CD8-positive, alpha-beta T cell (primary cell): ENCODE measurements at places on chromosomes 3 and 15. TPM values are rescaled to one million over a fixed set of nuclear protein-coding genes. Genes with fewer than 3 reads are reported as not detected.

The CPA3 gene
- total RNA-seq, result not detected

GRCh38 chr3:108471426-108471825 lies 39.0 kb downstream of the MYH15 start:
- DNase-seq, result no peak

- no peak for DNase-seq
Observed at GRCh38 chr15:36901012-36901411, 199.3 kb downstream of the MEIS2 start.

DNA sequence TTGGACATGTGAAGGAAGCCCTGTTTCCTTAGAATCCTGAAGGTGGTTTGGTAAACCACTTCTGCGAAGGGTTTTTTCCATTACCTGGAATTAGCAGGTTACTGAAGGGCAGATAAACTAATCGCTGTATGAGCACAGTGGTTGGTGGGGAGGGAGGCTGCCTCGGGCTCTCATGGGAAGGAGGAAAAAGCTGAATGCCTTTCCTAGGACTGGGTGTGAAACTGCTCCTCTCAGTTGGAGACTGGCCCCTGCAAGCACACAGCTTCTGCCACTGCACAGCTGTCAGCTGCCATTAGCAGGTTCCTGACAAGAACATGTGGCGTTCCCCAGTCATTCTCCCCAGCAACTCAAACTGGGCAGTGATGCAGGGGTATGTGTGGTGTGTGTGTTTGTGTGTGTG lies 376.3 kb downstream of the GAP43 start:
- no peak for DNase-seq

- no peak for DNase-seq
Observed at GRCh38 chr3:34882764-34883163, 756.6 kb upstream of the ARPP21 start.

GRCh38 chr3:48155122-48155521 lies 33.1 kb downstream of the CDC25A start:
- DNase-seq, result no peak

GRCh38 chr3:37967260-37967881 lies 23.2 kb upstream of the VILL start:
- peak; percentile 57 for DNase-seq

DNA sequence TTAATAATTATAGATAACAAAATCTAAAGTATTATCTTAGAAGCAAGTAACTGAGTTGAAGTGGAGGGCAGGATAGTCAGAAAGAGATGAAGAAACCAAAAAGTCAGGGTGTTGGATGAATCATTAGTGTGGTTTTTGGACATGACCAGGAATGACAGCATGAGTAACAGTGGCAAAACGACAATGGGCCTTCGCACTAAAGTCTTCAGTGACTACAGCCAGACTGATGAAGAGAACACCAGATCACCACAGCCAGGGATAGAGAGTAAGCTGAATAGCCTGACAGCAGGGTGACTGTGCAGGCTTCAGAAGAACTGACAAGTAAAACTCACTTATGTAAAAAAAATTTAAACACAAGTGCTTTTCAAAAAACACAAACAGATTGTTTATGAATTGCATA lies 96.0 kb upstream of the MELTF start:
- no peak for DNase-seq

- DNase-seq, result no peak
Observed at GRCh38 chr15:89758981-89759380, 7.9 kb upstream of the MESP1 start.

GRCh38 chr3:106381939-106382335 lies 513.1 kb upstream of the CBLB start:
- DNase-seq, result no peak

DNA sequence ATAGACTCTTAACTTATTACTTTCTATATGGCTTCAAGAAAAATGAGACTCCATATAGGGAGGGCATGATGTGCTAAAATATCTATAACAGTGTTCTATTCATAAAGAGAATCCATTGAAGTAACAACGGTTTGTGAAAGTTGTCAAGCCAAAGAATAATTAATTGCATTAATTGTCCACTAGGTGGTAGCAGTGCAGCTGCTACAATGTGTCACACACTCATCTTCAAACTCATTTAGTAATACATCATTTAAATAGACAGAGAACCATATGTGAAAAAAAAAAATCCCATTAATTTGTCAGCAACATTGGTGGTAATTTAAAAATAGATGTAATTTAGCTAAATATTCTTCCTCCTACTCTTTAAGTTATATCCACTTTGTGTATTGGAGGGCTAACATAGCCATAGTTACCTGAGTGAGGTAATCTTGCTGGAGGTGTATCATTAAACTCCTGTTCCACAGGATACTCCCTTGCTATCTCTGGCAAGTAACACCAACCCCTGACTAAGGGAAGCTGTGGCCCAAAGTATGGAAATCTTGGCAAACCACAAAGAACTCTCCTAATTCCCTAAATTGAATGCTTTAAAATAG lies 3.7 kb upstream of the CPA3 start:
- DNase-seq, result peak; percentile 45

The PAQR9 gene
- total RNA-seq, result not detected

The THOC7 gene
- total RNA-seq, result 23.0 TPM

The C3orf85 gene
- not detected for total RNA-seq

DNA sequence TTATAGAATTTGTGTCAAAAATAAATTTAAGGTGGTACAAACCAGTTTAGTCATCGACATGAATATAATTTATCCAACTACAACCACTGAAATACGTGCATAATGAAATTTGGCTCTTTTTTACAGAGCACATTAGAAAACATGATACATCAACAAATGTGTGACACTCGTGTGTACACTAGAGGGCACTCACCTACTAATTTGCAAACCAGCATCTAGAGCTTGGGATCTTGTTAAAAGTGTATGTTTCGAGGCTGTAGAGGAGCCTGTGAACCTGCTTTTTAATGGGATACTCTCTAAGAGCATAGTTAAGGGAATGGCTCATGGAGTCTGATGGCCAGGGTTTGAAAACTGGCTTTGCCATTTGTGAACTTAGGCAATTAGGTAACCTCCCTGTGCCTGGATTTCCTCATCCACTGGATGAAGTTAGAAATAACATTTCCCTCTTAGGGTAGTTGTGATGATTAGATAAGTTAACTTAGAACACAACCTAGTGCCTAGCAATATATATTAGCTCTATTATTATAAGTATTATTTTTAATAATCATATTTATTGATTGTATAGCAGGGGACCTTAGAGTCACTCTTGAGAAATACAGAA lies 8.8 kb upstream of the CPOX start:
- no peak for DNase-seq

GRCh38 chr15:33154351-33155166 lies 40.0 kb downstream of the FMN1 start:
- no peak for DNase-seq

GRCh38 chr3:73789825-73790444 lies 165.2 kb upstream of the PDZRN3 start:
- DNase-seq, result no peak

- no peak for DNase-seq
Observed at GRCh38 chr15:67033012-67033411, 32.4 kb upstream of the SMAD3 start.

DNA sequence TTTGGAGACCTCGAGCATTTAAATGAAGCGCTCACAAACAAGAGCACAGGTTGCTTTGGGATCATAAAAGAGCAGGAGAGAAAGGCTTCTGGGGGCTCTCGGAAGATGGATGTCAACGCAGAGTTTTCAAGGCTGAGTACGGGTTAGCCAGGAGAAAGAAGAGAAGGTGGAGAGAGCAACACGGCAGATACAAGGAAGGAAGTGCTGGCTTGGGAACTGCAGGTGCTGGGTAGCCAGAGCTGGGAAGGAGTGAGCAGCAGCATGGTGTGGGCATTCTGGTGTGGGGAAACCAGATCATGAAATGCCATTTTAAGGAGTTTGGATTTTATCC lies 580 bp upstream of the RUBCN start:
- no peak for DNase-seq

GRCh38 chr15:69535998-69536397 lies 83.4 kb downstream of the RPLP1 start:
- DNase-seq, result no peak

DNA sequence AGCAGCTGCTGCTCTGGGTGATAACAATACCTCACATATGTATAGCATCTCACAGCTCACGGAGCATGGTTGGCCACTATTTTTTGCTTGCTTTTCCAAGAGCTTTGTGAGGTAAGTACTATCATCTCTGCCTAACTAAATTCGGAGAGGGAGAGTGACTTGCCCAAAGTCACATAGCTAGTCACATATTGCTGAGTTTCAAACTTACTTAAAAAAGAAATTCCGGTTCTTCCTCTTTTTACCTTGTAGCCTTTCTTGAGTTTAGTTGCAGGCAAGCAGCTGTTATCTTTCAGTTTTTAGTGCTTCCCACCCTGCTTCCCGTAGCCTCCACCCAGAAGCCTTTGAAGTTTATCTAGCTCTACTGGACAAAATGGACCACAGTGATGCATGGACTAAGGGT lies 309.2 kb downstream of the PDCD6IP start:
- DNase-seq, result no peak

The MOBP gene
- total RNA-seq, result not detected

DNA sequence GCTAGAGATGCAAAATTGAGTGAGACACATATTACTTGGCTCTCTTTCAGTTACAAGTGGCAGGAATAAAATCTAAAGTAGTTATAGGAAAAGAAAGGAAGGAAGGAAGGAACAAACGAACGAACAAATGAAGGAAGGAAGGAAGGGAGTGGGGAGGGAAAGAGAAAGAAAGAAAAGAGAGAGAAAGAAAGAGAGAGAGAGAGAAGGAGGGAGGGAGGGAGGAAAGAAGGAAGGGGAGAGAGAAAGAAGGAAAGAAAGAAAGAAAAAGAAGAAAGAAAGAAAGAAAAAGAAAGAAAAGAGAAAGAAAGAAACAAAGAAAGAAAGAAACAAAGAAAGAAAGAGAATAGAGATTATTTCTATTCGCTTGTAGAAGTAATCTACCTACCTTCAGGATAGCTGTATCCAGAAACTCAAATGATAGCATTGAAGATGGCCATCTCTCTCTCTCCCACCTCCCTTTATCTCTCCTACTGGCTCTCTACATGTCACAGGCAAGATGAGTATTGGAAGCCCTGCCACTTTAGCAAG lies 229.7 kb upstream of the TLE3 start:
- no peak for DNase-seq

The POPDC2 gene
- 2.1 TPM for total RNA-seq

The LIPC gene
- total RNA-seq, result 1.5 TPM

GRCh38 chr15:39413558-39413957 lies 167.3 kb upstream of the THBS1 start:
- peak; percentile 16 for DNase-seq

The LRRC31 gene
- total RNA-seq, result not detected

GRCh38 chr3:133301731-133302130 lies 98.1 kb upstream of the BFSP2 start:
- no peak for DNase-seq

DNA sequence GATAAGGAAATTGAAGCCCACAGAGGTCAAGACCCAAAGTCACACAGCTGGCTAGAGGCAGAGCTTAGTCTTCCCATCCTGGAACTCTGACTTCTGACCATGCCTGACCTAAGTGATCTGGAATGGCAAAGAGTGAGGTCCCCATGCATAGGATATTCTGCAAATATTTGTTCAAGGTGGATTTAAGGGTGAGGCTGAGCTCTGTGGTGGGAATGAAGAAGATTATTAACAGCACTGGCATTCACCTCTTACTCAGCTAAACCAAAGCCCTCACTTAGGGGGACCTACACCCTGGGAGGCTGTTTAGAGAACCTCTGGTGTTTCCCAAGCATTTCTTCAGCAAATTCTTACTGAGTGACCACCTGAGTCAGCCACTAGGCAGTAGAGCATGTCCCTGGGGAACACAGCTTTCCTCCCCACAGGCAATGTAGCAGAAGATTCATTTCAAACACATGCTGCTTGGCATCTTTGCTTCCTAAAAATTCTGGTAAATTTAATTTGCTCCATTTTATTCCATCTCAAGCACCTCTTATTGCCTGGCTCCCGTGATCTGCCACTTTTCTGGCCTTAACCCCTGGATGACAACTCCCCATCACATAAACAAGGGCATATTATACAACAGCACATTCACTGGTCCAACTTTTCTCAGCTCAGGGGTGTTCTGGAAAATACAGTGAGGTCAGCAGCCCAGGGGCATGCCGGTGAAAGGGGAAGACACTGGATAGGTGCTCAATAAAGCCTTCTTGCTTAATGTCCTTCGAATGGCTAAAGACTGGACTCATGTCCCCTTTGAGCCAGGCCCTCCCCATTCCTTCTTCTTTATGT lies 176.0 kb downstream of the ABHD5 start:
- DNase-seq, result no peak

DNA sequence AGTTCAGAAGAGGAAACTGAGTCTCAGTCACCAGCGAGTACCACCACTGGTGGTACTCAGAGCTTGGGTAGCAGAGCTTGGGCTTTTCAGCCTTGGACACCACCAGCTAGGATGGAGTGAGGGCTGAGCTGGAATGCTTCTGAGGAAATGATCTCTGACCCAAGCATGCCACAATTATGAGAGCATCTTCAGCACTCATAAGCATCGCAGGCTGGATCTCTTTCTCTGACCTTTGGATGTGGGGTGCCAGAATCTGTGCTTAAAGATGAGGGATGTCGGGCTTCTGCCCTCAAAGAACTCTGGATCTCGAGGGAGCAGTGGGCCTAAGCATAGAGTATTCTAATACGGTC lies 36.4 kb downstream of the ZNF710 start:
- no peak for DNase-seq

GRCh38 chr3:123724306-123724705 lies 139.5 kb upstream of the HACD2 start:
- DNase-seq, result no peak

GRCh38 chr15:81301385-81301784 lies 22.6 kb downstream of the STARD5 start:
- no peak for DNase-seq

The ZKSCAN7 gene
- 1.6 TPM for total RNA-seq

The MYO5C gene
- 0.31 TPM for total RNA-seq

DNA sequence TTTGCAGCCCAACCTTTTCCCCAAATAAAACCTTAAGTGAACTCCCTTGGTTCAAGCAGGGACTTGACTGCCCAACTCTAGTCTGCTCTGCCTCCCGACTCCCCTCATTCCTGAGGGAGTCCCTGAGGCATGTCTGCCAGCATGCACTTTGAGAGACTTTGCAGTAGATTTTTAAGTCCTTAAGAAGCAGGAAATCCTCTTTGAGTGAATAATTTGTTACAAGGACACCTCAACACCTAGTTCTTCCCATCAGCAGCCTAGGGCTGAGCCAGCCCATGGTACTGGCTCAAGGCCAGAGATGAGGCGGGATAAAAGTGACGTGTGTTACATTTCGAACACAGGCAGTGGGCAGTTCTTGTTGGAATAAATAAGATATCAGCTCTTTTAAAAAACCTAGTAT lies 204.3 kb upstream of the SLC2A2 start:
- no peak for DNase-seq

- DNase-seq, result no peak
Observed at GRCh38 chr3:178385280-178385952, 150.8 kb upstream of the KCNMB2 start.

The TNFSF10 gene
- total RNA-seq, result 3.6 TPM

- no peak for DNase-seq
Observed at GRCh38 chr15:74399100-74399499, 31.7 kb upstream of the CYP11A1 start.

DNA sequence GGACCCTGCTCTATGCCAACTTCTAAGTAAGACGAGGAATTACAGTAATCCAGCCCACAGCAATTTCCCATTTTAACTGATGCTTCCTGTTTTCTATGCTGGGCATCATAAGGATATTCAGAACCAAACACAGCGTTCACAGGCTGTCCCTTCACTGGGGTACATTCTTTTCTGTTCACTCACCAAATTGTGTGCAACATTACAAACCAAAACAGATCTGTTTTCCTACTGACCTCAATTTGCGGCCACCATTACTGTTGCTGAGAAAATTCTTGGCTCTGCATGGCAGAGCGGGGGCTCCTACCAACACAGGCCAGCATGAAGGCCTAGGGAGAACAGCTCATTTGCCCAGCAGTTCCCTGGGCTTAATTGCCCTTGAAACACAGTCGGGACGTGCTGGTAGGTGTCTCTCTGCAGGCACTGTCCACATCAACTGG lies 76.5 kb downstream of the MYO1E start:
- no peak for DNase-seq
